ENCODE measurements at places on chromosomes 4 and X. TPM values are rescaled to one million over a fixed set of nuclear protein-coding genes. Genes with fewer than 3 reads are reported as not detected.

The GALNTL6 gene
- 0.87 TPM for polyA plus RNA-seq

The FGB gene
- polyA plus RNA-seq = 0.31 TPM

The MAGEB17 gene
- polyA plus RNA-seq = 0.08 TPM

The HPGD gene
- polyA plus RNA-seq = 396 TPM

The TCEAL2 gene
- polyA plus RNA-seq = 4.7 TPM

The DKK2 gene
- not detected for polyA plus RNA-seq

The ATP2B3 gene
- polyA plus RNA-seq = not detected

All from stomach (tissue), 19 donors.